Activated CD4-positive, alpha-beta T cell treated with anti-CD3 and anti-CD28 coated beads, Interleukin-2, amount 10 ng/mL, durations not matched to agents 24 days and 14 days (primary cell): ENCODE measurements at places on chromosomes 2 and 18.

GRCh38 chr2:62467475-62468321 is 38.3 kb downstream of the TMEM17 start:
- no peak for DNase-seq

- DNase-seq, result no peak
Measured at GRCh38 chr2:101364878-101365277, 22.4 kb downstream of the CREG2 start.

- peak; percentile 58 for DNase-seq
Measured at GRCh38 chr2:49490710-49491109, 336.4 kb upstream of the FSHR start.

GRCh38 chr2:57396355-57397098 is 650.1 kb upstream of the VRK2 start:
- no peak for DNase-seq

DNA sequence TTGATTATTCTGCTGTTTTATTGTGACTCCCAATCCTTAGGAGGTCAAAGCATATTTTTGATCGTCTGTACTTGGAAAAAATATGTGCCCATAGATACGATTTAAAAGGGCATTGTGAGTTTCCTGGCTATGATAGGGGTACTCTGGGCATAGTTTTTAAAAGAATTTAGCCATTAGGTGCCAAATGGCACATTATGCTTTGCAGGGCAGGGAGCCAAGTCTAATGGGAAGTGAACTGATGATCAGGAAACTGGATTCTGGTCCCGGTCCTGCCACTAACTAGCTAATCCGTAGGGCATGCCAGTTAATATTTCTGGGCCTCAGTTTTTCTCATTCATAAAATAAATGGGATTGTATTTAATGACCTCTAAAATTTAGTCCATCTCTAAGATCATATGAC is 189.3 kb downstream of the LTBP1 start:
- DNase-seq, result no peak

DNA sequence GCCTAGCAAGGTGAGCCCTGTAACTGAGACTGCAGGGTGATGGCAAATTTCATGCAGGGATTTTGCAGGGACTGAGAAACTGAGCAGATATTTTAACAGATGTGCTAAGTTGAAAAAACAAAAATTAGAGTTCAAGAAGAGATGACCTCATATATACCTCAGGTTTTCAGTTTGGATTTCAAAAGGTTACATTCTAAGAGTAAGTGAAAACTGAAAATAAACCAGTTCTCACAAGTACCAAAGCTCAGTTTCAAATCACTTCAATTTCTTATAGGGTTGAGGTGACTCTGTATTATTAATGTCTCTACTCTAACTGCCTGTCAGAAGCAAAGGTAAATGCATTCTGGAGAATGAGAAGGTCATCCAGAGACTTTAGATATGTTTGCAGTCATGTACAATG is 237.4 kb upstream of the VRK2 start:
- no peak for DNase-seq

DNA sequence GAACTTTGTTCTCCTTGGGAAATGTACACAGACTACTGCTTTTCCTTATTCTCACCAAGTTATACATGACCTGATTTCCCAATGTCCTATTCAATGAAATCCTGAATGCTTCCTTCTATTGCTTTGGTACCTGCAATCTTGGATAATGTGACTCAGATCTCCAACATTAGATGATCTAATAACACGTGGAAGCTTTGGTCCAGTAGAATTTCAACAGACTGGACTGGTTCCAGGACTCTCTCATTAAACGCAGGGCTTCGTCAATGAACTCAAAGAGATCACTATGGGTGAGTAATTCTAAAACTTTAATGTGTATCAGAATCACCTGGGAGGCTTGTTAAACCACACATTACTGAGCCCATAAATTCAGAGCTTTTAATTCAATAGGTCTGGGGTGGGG is 413.6 kb upstream of the KCNH7 start:
- no peak for DNase-seq

DNA sequence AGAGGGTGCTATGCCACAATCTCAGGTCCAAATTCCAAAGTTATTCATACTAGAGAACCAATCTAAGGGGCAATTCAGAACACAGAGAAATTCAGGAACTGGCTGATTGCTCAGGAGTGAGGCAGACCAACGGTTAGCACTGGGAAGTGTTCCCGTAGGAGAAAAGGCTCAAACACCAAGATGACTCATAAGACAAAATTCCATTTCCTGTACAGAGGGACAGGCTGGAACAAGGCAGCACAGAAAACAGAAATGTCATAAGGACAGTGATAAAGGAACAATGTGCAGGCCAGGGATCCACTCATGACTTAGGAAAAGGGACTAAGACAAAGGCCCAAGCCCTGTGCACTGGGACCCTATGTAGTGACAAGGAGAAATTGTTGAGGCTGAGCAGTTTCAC is 54.2 kb downstream of the PDE1A start:
- no peak for DNase-seq
